ENCODE measurements at places on chromosomes 12 and 14.
A peak's percentile ranks its signal among the peaks of the same experiment; 100 is the strongest.

DNA sequence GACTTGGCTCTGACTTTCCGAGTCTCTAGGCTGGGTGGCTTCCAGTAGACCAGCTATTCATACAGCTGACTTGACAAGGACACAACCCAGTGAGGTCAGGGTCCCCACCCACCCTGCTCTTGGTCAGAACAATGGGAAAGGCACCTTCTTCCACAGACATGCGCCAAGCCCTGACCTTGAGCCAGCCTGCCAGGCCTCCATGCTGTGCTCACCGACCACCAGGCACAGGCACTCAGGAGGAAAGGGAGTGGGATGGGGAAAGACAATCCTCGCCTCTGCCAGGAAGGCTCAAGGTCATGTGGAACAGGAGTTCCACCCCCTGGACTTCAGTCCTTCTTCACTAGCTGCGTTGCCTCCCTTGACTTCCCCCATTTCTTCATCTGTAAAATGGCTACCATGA lies 31.4 kb downstream of the GALNT16 start:
- no peak for DNase-seq

DNA sequence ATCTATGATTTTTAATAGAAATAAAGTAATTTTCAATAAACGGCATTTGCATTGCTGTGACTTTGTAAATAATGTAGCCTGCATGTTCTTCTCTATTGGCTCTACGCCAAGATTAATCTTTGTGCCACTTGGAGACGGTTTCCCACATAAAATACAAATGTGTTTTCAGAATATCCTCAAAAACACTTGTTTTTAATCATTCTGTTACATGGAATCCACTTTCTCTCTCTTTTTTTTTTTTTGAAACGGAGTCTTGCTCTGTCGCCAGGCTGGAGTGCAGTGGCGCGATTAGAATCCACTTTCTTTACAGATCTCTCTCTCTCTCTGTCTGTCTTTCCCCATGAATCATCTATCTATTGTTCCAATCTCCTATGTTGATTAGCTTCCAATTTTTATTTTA lies 22.8 kb upstream of the SSPN start:
- DNase-seq: no peak

- DNase-seq: no peak
Measured at GRCh38 chr12:129304529-129304928, 451.3 kb downstream of the GLT1D1 start.

DNA sequence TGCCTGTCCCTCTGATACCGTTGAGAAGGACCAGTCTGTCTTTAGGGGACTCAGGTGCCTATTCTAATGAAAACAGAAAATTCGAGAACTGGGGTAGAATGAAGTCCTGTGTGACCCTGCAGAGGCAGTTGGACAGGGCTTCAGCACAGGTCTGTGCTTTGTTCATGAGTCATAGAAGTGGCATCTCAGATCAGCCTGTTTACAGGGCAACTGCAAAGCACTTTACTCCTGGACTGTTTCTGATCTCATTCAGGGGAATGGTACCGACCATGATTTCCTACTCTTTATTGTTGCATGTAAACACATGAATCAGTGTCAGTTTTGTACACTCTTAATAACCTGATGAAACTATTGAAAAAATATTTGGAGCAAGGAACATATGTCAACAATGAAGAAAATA lies 1517.0 kb downstream of the AACS start:
- no peak for DNase-seq

DNA sequence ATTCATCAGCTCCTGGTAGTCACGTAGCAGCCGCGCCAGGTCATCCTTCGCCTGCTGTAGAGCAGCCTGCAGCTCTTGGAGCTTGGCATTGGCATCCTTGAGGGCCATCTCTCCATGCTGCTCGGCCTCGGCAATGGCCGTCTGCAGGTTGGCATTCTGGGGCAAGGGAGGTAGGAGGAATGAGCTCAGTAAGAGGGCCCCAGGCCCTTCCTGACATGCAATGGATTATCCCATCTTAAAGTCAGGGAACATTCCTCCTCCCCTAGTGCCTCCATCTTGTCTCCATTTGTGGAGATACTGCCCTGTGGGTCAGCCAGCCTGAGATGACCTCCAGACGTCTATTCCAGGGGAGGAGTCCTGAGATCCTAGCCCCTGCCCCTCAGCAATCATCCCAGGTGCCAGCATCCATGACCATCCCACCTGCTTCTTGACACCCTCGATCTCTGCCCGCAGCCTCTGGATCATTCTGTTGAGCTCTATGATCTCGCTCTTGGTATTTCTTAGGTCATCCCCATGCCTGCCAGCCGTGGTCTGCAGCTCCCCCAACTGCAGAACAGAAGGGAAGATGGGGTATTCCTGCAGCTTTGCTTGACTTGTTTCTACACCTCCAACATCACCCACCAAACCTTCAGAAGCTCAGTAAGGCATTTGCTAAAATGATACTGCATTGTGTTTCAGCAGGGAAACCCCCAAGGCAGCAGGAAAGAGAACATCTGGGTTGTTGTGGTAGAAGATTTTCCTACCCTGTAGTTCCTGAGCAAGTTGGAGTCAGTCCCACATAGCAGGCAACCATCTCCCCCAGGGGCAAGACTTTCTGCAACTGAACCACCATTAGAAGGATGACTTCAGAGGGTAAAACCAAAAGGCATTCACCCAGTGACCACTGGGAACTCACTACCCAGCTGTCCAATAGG lies 4.4 kb downstream of the KRT3 start:
- DNase-seq: no peak

DNA sequence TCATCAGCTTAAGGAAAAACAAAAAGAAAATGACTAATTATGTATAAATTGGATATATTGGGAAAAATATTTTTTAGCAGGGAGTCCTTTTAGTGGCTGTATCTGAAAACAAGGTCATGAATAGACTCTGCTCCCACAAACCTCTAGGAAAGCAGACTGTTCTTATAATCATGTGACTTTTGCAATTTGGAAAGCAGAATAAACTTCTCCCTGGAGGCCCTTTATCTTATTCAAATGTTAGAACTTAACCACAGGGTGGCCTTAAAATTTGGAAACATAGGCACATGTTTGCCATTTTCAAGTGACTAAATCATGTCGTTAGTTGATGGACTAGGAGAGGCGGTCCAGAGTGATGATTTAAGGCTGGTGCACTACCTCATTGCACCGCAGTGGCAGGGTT lies 196.6 kb upstream of the KRR1 start:
- DNase-seq: no peak

DNA sequence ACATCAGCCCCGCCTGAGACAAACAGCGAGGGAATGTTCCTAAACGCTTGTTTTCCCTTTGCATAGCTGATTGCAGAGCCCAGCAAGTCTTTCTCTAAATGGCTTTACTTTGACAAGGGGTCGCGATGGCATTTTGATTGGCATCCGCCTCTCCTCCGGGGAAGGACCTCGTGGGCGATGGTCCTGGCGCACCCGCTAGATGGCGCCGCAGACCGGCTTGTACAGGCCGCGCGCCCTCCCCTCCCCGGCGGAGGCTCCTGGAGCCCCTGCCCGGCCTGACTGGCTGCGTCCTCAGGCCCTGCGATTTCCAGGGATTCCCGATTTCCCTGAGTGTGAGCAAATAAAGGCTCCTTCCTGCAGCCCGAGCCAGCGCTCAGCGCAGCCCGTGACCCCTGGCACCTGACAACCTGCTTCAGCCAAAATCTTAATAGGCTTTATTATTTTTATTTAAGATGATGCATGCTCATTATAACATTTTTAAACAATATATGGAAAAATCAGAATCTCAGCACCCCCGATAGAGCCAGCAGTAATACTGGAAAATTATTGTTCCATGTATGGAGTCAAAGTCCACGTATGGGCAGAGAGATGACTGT lies 468.3 kb downstream of the AACS start:
- DNase-seq: no peak

DNA sequence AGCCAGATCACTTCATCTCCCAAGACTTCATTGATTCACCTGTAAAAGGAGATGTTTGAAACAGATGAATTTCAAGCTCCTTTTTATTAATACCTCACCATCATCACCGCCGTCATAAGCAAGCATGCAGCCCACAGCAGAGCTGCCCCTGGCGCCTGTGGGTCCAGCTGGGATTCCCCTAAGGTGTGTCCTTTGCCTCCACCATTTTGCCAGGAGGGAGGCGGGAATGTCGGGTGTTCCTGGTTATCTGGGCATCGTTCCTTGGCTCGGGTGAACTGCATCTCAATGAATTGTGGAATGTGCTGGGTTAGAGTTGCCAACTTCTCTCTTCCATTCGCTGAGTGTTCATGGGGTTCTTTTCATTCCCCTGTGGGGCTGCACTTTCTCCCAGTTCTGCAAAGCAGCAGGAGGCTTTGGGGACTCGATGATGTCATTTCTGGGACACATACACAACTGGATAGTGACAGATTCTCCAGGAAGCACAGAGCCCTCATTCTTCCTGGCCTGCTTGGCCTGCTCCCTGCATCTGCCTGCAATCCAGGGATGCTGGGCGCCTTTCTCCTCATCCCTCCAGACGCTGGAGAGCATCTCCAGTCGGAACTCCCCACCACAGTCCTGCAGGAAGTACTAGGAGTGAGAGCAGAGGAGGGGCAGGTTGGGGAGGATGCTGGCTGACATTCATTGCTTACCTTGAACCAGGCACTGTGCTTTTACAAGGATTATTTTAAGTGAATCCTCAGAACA lies 10.1 kb downstream of the CCND2 start:
- DNase-seq: no peak

GRCh38 chr14:102554821-102555819 lies 37.3 kb upstream of the RCOR1 start:
- DNase-seq: no peak

- no peak for DNase-seq
Measured at GRCh38 chr12:19780460-19780859, 341.2 kb downstream of the AEBP2 start.

DNA sequence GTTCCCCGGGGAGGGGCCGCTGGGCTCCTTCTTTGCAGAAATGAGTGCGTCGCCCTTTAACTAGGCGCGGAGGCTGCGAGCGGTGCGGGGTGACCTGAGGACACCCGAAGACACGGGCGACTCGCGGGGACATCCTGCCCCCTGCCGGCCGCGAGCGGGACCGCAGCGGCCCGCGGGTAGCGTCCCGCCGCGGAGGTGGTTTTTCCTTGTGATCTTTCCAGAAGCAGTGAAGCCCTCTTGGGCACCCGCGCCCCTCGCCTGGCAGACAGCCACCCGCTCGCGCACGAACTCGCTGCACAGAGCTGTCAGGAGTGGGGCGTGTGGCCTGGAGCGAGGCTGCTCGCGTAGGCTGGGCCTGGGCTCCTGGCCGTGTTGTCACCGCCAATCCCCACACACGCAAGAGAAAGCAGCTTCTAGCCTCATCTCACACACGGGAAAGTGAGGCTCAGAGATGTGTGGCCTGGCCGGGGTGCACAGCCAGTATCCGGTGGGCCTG lies 67.2 kb downstream of the DIO3 start:
- DNase-seq: no peak

- no peak for DNase-seq
Measured at GRCh38 chr14:68610251-68610793, 182.5 kb downstream of the ZFP36L1 start.

GRCh38 chr12:125216756-125217155 lies 151.5 kb downstream of the AACS start:
- DNase-seq: no peak

GRCh38 chr12:98587084-98587483 lies 6.4 kb upstream of the SLC25A3 start:
- DNase-seq: no peak

DNA sequence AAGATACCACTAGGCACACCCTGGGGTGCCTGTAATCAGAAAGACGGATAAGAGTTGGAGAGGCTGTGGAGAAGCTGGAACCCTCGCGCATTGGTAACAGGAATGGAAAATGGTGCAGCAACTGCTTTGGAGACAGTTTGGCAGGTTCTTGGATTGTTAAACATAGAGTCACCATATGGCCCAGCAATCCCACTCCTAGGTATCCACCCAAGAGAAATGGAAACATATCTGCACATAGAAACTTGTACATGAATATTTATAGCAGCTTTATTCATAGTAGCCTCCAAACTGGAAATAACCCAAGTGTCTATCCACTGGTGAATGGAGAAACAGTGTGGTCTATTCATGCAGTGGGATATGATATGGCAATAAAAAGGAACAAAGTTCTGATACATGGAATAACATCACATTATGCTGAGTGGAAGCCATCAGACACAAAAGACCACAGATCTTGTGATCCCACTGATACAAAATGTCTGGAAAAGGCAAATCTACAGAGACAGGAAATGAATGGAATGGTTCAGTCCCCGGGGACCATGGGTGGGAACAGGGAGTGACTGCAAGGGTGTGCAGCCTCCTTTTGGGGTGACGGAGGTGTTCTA lies 45.4 kb downstream of the JAG2 start:
- DNase-seq: no peak

- no peak for DNase-seq
Measured at GRCh38 chr14:33232031-33232430, 293.4 kb downstream of the NPAS3 start.

DNA sequence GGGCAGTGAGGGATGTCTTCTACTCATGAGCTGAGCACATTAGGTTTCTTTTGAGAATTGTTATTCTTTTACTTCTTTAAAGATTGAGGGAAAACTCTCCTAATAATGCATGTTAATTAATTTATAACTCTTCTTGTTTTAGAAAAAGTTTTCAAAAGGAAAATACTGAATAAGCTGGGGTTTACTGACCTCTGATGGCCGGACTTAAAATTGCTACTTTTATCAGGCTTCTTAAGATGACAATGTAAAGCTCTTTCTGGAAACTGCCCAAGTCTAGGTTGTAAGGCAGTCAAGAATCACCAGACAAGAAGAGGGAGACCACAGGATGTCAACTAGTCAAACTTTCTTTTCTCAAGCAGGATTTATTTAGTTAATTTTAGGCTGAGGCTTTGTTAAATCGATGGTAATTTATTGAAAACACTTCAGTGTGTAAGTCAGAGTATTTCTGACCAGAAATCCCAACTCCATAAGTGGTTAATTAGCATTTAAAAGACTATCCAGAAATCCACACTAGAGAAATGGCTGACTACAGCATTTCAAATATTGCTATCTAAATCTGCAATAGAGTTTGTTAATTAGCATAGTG lies 82.1 kb downstream of the AVPR1A start:
- peak; percentile 22 for DNase-seq

GRCh38 chr14:21528381-21529348 lies 2.5 kb upstream of the SALL2 start:
- no peak for DNase-seq

DNA sequence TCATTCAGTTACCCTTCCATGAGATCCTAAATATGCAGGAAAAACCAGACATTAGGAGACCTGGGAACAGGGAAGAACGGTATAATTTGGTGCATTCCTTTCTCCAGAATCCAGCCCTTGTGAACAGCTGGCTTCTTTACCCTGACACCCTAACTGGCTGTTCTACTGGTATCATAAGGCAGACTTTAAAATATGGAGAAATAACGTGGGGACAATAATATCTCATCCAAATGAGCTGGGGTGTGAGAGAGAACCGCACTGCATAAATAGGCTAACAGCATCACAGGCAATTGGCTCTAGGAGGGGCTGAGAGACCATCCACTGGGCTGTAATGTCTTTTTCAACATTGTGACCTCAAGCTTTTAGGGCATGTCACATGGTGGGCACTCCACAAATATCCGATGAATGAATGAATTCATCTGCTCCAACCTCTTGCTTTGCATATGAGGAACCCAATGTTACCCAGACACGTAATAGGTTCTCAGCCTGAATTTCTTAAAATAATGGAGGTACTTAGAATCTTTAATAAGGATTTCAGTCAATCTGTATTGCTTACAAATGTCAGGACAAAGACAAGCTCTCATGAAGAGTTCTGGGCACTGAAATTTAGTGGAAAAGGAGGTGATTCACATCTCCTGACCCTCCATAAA lies 157.9 kb downstream of the SAMD4A start:
- no peak for DNase-seq

GRCh38 chr12:19648591-19648990 lies 209.3 kb downstream of the AEBP2 start:
- no peak for DNase-seq

Measured in NCI-H1417 treated with DMSO at 0.1 percent for 48 hours (cell line).